ENCODE measurements at places on chromosomes 7 and 10.
A peak's percentile ranks its signal among the peaks of the same experiment; 100 is the strongest.

DNA sequence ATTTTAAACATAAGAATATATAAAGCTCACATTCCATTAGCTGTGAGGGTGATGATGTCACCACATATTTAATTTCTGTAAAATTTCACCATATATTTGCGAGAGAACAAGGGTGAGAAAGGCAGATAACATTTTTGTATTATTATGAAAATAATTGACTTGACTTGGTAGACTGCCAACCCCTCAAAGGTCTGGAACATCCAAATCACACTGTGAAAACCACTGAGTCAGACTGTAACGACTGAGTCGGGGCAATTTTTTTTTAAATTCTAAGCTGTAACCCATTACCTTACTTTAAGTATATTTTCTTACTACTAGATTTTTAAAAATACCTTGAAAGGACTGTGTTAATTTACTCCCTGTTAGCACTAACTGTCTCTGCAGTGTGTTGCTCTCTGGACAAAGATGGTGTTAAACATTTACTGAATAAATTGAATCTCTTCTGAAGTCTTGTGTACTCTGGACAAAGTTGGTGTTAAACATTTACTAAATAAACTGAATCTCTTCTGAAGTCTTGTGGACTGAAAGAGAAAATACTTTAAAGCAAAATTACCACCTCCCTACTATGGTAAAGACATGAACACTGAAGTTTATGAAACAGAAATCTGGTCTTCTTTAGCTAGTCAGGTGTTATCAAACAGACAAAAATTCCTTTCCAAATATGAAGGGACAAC, 14.1 kb downstream of the PDZD8 start:
- DNase-seq, result no peak

GRCh38 chr7:46881507-46882127, 700.3 kb downstream of the TNS3 start:
- no peak for DNase-seq

GRCh38 chr10:10094691-10095090, 923.0 kb upstream of the CELF2 start:
- no peak for DNase-seq

DNA sequence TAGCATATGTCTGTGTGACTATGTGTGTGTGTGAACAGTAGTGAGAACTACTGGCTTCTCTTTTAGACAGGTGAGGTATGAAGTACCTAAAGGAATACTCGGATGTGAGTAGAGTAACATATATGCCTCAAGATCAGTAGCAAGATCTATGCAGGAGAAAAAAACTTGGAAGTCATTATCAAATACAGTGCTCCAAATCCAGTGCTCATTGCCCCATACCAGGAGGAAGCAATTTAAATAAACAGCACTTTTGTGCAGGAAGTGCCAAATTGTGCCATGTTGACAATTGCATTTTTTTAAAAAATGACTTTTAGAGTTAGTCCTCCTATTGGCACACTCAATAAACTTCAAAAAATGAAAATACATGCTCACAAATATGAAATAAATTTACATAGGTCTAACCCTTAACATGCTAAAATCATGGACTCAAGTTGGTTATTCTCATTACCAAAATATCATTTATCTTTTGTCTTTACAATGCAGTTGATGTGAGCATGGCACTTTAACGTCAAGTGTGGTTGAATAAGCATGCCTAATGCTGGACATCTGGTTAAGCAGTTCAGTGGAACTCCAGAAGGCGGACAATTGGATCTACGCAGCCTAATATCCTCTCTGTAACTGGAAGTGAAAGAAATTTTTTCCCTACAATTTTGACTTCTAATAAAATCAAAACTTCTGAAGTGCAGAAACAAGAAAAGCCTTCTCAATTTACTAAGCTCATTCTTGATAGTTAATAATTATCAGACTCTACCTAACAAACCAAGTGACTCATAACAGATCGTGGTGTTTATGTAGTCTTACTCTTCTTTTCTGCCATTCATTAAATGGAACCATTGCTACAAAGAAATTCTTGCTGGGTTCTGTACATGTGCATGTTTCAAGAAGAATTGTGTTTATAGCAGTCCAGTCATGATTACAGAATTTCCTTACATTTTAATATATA, 195.2 kb downstream of the MDFIC start:
- DNase-seq, result no peak

GRCh38 chr7:85711894-85712293, 525.0 kb upstream of the SEMA3D start:
- no peak for DNase-seq

- no peak for DNase-seq
Measured at GRCh38 chr10:98408799-98409198, 6.2 kb downstream of the PYROXD2 start.

DNA sequence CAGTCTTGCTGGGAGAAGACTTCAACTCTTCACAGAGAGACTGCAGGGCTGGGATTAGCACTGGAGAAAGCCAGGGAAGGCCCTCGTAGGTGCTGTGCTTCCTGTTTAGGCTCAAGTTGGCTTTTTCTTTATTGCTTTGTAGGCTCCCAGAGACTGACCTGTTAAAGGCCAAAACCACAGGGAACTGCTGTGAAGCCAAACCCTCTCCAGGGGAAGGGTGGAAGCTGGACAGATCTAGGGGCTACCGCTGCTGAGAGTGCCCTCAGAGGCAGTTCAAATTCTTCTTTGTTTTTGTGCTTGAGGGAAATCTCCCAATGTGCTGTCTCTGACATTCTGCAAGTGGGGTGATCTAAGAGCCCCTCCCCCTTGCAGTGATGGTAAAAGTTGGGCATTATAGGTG, 198.4 kb downstream of the CNTNAP2 start:
- DNase-seq, result no peak

DNA sequence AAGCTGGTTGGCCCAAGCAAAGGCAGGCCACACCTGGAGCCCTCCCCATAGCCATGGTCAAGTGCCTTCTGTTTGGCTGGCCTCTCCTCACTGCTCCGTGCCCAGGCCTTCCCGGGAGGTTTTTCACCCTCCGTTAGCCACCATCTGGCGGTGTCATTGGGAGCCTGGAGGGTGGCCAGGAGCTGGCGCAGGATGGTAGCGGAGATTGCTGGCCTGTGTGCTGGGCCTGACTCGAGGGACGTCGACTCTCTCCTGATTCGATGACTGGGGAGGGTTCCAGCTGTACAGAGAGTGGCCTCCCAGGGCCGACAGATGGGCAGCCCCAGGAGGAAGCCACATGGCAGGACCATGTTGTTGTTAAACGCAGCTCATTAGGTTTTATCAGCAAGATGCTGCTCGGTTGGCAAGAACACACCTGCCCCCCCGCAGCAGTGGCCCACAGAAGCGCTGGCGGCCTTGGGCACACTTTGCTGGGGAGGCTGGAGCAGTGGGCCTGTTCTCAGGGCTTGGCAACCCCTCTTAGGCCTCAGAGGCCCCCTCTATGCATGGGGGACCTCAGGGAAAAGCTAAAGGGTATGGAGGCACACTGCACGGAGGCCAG, 64.0 kb upstream of the CACUL1 start:
- no peak for DNase-seq

GRCh38 chr7:68537051-68537773, 1061.1 kb upstream of the AUTS2 start:
- no peak for DNase-seq

DNA sequence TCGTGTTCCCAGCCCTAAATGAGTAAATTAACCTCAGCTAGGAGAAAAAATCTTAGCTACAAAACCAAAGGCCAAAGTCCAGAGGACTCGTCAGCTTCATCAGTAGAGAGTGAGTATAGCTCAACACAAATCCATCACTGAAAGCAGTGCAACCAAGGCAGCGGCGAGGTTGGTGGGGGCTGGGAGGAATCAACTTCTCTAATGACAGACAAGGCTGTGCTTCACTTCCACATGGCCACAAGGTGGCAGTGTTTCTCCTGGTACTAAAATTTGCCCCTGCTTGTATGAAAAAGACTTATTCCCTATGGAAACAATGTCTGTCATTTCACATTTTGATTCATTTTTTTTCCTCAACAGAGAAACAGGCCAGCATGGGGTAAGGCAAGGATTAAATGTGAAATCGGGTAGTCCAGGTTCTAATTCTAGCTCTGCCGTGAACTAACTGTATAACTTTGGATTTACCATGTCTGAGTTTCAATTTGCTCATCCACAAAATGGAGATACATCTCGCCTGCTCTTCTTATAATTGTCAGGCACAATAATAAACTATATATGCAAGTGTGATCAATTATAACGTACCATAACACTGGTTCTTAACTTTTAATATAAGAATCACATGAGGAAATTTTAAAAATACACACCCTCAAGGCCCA, 39.3 kb downstream of the FAS start:
- DNase-seq, result peak; percentile 29

GRCh38 chr10:103452506-103453230, 498 bp upstream of the CALHM2 start:
- DNase-seq, result no peak

DNA sequence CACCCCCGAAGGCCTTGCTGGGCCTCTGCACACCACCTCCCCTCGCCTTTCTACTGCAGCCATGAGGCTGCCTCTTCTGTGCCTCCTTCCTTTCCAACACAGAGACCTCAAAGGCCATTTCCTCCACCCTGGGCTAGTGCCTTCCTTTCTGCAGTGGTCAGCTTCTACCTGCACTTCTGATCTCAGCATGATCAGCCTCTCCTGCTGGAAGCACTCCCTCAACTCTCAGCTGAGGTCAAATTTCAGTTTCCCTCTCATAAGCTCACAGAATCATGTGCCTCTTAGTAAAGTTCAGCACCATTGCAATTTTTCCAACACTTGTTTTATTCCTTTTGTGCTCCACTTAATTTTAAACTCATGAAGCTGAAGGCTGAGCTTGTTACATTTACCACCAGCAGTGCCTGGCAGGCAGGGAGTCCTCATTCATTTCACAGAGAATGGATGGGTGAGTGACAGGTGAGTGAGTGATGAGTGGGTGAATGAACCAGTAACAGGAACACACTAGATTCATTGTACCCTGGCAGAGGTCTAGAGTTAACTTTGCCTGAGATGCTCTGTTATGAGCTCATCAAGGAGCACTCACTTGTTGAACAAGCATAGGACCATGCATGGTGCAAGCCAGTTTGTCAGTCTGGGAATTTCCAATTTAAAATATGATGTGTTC, 124.0 kb upstream of the PRSS58 start:
- no peak for DNase-seq

DNA sequence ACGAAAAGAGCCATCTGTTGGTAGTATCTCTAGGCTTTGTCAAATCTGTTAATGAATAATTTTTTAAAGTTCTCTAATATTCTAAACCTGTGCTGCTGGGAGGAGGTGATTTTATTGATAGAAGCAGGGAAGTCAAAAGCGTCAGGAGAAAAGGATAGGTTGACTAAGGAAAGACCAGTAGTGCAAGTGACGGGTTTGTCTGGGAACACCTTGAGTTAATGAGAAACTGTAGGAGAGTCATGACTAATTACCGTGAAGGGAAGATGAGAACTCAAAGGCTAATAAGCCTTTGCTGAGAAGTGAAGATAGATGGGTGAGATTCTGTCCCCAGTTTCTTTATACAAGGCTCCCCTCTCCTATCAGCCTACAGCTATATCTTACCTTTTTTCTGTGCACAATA, 5.0 kb upstream of the PDK4 start:
- no peak for DNase-seq

DNA sequence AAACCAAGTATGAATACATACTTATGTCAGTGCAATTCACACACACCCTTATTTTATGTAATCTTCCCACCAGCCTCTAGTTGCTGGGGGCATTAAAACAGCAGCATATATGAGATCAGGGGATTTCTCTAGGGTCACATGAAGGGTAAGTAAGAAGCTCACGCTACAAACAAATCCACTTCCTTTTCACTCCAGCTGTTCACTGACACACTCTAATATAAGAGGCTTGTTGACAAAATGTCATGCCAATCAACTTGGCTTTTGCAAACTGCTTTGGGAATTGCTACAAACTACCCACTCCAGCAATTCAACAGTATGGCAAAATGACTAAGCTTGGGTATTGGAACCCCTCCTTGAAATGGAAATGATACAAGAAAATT, 10.3 kb downstream of the FAM3C start:
- DNase-seq, result no peak

GRCh38 chr10:61112771-61113170, 168.8 kb upstream of the RHOBTB1 start:
- DNase-seq, result no peak

- DNase-seq, result no peak
Measured at GRCh38 chr7:133003052-133003910, 78.6 kb downstream of the CHCHD3 start.

- DNase-seq, result no peak
Measured at GRCh38 chr10:82887488-82887887, 1012.5 kb downstream of the NRG3 start.

- no peak for DNase-seq
Measured at GRCh38 chr7:33769930-33770329, 135.4 kb upstream of the BMPER start.

- DNase-seq, result no peak
Measured at GRCh38 chr7:151941009-151941408, 15.2 kb upstream of the GALNTL5 start.

DNA sequence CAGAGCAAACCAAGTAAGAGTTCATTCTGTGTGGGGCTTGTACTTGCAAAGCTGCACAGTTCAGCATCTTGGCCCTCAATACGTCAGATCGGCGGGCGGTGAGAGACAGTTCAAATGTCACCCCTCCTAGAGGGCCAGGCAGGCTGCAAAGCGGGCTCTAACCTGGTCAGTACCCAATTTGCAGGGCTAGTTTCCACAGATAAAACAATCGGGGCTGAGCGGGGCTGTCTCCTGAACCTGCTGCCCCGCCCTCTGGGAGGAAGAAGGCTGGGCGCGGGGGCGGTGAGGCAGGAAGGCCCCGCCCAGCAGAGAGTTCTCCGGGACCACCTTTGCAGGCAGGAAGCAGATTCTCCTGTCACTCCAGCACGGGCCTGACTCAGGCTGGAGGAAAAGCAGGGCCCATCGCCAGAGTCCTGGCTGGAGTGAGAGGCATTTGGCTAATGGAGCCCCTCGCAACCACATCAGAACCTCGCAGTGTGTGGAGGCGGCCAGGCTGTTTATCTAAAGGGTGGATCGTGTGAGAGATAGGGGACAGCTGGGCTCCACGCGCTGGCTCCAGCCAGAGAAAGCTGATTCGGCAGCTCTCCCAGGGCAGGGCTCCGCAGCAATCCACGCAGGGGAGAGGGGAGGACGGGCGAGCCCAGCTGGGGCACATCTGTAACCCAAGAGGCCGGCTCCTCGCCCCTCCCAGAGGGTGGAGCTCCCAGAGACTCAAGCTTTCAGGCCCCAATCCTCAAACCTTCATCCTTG, 83.1 kb downstream of the SH3PXD2A start:
- peak; percentile 35 for DNase-seq

GRCh38 chr10:97066877-97067555, 118.7 kb downstream of the SLIT1 start:
- DNase-seq, result no peak

GRCh38 chr7:130939321-130940095, 205.5 kb upstream of the KLF14 start:
- DNase-seq, result no peak

DNA sequence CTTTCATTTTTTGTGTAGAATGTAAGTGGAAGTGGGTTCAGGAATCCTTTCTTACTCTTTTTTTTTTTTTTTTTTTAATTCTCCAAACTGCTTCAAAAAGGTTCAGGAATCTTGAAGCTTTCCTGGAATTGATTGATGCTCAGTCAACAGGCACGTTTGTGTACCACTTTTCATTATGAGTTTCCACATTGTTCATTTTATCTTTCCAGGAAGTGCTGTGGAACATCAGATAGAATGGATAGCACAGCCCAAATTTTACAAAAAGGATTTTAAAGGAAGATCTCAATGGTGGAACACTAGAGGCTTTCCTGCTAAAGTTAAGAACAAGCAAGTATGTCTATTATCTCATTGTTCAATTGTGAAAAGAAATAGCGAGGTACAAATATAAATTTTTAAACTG, 1.9 kb upstream of the PPP1R35 start:
- no peak for DNase-seq

Measured in caudate nucleus (tissue), 63 donors.